CD14-positive monocyte (primary cell): ENCODE measurements at places on chromosomes 16 and 17.

DNA sequence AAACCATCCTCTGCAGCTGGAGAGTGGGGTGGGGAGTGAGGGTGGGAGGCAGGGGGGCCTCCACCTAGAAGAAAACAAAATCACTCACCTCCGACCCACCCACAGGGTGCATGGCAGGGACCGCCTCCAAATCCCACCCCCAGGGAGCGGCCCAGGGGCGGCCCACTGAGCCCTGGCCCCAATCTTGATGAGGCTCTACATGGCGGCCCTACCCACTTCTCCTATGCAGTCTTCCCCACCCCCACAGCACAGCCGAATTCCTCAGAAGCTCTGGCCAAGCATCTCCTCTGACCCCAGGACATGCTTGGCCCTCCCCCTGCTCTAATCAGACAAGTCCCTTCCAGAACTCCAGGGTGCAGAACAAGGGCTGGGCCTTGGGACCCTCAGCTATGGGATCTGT, 18.2 kb upstream of the FASN start:
- DNase-seq = no peak

DNA sequence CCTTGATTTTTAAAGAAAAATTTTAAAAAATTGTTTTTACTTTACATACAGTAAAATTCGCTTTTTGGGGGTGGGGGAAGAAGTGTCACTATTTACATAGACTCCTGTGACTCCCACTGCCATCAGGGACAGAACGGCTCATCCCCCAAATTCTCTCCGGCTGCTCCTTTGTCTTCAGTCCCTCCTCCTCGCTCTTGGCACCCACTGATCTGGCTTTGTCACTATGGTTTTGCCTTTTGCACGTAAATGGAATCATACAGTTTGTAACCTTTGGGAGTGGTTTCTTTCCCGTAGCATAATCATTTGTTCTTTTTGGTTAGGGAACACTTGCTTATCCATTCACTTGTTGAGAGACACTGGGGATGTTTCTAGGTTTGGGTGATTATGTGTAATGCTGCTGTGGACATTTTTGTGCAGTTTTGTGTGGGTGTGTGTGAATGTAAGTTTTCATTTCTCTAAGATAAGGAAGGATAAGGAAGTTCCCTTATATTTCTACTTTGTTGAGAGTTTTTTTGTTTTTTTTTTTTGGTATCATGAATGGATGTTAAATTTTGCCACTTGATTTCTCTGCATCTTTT, 27.4 kb downstream of the RAB11FIP4 start:
- no peak for DNase-seq

DNA sequence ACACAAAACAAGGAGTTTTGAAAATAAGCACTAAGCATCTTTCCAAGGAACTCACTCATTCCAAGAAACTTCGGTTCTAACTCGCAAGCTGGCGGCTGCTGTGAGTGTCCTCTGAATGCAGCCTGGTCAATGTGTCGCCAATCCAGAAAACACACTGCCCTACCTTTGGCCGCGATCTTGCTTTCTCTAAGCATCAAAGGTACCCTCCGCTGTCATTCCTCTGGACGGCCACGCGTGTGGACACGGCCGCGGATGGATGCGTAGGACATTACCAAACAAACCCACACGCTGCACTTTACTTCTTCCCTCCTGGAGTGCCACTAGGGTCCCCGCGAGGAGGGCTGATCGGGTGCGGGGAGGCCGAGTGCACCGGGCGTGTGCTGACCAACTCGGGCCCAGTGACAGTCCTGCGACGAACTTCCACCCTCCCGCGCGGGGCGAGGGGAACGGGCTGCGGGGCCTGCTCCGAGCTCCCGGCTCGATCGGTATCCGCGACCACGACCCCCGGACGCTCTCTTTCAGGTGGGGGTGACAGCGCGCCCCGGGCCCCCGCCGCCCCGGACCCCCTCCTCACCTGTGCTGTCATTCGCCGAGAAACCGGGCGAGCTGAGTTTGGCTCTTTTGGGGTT, 1.1 kb downstream of the CREBBP start:
- peak; percentile 31 for DNase-seq

- DNase-seq = no peak
Observed at GRCh38 chr16:76059186-76059585, 218.0 kb upstream of the CNTNAP4 start.

DNA sequence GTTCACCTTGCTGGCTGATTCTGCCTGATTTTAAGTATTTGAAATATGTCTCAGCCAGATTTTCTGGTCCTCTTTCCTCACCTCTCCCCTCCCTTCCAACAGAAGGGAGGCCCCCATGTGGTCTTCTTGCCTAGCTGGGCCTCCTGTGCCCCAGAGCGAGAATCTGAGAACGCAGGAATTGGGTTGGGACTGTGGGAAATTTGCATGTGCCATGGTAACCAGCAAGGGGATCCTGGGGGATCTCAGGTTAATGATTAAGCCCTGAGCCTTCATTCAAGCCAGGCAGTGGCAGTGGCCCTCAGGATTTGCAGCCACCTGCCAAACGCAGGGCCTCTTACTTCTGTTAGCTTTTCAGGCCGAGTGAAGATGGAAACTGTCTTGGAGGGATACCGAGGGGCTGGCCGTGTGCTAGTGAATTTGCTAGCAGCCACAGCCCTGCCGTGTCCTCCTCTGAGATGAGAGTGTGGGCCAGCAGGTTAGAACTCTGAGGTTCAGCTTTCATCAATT, 40.2 kb downstream of the KSR1 start:
- DNase-seq = no peak

GRCh38 chr17:78016852-78017251, 58.3 kb downstream of the TNRC6C start:
- no peak for DNase-seq

GRCh38 chr16:72537664-72538063, 365.7 kb upstream of the PMFBP1 start:
- DNase-seq = no peak

DNA sequence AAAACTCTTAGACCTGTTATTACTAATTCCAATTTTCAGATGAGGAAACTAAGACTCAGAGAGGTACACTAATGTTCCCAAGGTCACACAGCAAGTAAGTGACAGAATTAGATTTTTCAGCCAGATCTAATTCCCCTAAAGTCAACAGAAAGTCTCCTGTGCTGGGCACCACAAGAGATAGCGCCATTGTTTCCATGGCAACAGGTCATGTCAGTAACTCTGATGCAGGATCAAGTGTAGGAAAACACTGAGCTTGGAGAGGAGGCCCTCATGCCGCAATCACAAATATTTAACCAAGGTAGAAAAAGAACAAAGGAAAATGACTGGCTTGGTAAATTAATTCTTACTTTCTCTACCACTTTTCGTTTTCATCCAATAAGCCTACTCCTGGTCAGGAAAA, 166.0 kb upstream of the CDH13 start:
- DNase-seq = no peak

- no peak for DNase-seq
Observed at GRCh38 chr17:18267927-18268711, 7.7 kb downstream of the MIEF2 start.

DNA sequence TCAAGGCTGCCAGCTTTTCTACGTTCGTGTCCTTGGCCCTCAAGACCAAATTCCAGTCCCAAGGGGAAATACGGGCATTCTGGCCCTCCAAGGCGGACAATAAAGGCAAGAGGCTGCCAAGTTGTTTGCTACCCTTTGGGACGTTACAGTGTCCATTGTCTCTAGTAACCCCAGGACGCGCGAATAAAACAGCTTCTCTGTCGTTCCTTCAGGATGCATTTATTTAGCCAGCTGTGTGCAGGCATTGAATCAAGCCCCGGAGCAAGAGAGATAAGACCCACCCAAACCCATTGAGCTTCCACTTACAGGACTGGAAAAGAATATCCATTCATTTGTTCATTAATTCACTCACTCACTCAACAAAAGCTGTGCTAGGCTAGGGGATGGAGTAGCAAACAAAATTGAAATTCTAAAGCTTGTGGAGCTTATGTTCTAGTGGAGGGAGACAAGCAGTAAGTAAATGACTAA, 656 bp downstream of the MRPL58 start:
- DNase-seq = no peak

DNA sequence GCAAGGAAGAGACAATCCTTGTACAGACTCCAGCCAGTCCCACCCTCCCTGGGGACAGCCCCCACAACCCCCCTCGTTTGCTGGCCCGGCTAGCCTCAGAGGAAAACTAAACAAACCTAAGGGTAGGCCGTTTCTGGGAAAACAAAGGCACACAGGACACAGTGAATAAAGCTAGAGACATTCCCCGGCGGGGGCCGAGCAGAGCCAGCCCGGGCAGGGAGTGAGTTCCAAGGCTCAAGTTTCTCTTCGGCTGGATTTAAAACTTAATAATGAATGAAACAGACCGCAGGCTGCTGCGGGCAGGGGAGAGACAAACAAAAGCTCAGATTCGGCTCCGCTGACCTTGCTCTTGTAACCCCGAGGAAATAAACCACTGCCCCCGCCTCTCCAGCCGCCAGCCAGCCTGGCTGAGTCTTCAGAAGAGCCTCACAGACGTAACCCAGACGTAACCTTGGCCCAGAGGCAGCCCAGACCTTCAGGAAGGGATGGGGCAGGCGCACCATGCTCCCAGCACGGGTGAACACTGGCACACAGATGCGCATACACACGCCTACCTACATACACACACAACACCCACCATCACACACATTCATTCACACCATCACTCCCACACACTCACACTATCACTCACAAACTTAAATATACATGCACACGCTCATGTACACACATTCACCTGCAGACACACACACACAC, 216.0 kb downstream of the ZNF423 start:
- DNase-seq = no peak

DNA sequence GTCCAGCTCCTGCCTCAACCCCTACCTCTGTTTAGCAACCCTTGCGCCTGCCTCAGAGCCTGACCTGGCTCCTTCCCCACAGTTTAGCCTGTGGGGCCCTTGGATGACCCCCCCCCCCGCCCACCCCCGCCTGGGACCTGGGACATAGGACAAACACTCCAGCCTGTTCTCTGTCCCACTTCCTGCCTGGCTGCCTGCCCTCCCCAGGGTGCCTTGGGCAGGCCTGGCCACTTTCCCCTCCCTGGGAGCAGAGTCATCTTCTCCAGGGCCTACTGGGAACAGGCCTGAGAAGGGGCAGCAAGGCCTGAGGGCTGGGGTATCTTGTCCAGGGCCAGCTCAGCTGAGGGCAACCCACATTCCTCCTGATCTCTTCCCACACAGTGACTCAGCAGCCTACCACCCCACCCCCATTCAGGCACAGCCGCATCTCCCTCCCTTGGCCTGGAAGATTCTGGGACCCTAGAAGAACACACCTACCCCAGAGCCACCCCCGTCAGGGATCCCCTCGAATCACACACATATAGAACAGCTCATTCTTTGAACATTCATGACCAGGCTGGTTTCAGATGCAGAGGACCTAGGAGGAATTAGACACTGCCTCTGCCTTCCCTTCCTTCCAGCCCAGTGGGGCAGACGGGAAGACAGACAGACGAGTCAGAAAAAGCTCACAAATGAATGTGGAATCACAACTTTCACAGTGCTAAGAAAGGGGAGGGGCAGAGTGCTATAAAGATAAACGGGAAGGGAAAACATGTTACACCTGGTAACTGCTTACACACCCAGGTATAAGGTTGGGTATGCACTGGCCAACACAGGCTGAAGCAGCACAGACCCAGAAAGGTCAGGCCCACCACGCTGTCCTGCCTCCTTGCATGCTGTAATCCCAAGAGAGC, 6.0 kb downstream of the FHOD1 start:
- DNase-seq = no peak
